ENCODE measurements at places on chromosomes 7 and 10. TPM values are rescaled to one million over a fixed set of nuclear protein-coding genes. Genes with fewer than 3 reads are reported as not detected.

The KCP gene
- total RNA-seq: 5.2 TPM

The MACROH2A2 gene
- 62.8 TPM for total RNA-seq

The HTR7 gene
- 0.06 TPM for total RNA-seq

The PNLIPRP1 gene
- not detected for total RNA-seq

The KLF14 gene
- 0.14 TPM for total RNA-seq

The LRRC4 gene
- 1.1 TPM for total RNA-seq

- DNase-seq: no peak
Observed at GRCh38 chr7:151251689-151252560, 3.4 kb upstream of the SMARCD3 start.

DNA sequence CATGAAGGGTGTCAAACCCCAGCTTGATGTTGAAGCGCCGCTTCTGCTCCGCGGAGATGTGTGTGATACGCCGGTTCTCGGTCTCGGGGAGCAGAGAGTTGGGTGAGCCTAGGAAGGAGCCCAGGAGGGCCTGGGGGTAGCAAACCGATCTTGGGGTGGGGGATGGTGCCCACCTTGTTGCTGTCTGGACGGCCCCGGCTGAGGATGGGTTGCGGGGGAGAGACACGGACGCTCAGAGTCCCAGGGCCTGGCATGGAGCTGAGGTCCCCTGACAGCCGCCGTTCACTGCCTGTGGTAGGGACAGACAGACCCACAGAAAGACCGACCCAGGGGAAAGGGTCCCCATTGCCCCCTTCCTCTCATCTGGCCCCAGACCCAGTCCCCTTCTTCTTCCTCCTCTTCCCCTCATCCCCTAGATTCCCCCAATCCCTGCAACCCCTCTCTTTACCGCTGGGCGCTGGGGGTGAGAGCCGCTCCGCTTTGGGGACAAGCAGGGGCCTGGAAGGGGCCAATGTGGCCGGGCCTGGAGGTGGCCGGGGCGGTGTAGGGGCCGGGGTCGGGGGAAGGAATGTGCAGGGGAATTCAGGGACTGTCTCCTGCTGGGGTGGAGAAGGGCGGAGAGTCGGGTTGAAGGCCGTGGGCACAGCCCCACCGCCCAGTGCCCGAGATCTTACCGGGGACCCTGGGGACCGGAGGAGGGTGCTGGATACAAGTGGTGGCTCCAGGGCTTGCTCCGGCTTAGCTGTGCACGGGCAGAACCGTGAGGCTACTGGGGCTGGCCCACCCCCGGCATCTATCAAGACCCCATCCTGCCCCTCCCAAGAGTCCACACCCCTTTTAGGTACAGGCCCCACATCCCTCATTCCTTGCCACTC is 18.0 kb upstream of the TBL2 start:
- DNase-seq: no peak

- DNase-seq: no peak
Observed at GRCh38 chr7:14219125-14219524, 229.7 kb upstream of the ETV1 start.

GRCh38 chr7:103751311-103751880 is 238.1 kb downstream of the RELN start:
- no peak for DNase-seq

GRCh38 chr10:124087672-124088634 is 5.4 kb downstream of the CHST15 start:
- DNase-seq: no peak

DNA sequence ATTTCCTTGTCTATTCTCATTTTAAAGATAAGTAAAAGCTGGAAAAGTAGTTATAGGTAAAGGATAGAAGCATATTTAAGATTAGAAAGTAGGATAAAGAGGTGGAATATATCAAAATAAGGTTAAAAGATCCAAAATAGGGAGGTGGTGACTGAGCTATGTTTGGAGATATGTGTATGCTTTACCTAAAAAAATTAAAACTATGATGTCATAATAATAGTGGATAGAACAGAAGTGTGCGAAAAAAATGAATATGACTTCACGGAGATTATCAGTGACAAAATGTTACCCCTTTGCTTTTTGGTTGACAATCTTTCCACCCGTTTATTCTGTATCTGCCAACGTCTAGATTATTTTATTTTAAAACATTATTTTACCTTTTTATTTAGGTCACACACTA is 33.4 kb upstream of the FERD3L start:
- DNase-seq: no peak

- no peak for DNase-seq
Observed at GRCh38 chr10:11865561-11865960, 42.4 kb downstream of the PROSER2 start.

- no peak for DNase-seq
Observed at GRCh38 chr7:119783799-119784198, 489.2 kb upstream of the KCND2 start.
